ENCODE measurements at places on chromosomes 12 and 14.

GRCh38 chr12:131015581-131016337, 62.1 kb downstream of the ADGRD1 start:
- no peak for DNase-seq

DNA sequence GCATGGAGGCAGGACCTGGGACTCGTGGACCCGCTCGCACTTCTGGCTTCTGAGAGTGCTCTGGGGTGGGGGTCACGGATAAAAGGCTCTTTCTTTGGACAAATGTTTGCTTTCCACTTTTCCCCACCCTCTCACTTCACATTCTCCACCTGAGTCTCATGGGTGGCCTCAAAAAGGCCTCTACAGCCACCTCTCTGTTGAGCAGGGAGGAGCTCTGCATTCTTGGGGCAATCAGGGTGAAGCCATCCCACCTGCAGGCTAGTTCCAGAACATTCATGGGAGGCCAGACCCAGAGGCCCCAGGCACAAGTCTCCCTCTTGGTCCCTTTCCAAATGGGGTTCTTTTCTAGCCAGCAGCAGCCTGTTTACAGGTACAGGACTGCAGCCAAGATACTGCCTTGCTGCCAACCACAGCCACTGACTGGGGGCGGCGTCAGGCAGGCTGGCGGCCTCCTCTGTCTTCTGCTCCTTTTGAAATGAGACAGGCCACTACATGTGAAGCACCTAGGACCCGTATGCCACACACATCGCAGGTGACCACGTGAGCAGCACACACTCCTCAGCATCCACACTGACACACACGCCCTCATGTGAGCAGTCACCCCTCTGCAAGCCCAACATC, 18.2 kb upstream of the CEBPE start:
- no peak for DNase-seq

- DNase-seq: no peak
Measured at GRCh38 chr12:69123919-69124638, 115.3 kb upstream of the CPSF6 start.

- no peak for DNase-seq
Measured at GRCh38 chr14:41130274-41130673, 476.4 kb upstream of the LRFN5 start.

DNA sequence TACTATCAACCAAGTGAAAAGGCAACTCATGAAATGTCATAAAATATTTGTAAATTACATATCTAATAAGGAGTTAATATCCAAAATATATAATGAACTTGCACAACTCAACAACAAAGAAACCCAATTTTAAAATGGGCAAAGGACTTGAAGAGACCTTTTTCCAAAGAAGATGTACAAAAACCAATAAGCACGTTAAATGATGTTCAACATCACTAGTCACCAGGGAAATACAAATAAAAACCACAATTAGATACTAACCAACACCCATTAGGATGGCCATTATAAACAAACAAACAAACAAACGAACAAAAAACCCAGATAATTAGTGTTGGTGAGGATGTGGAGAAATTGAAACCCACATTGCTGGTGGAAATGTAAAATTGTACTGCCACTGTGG, 92.3 kb upstream of the ARID2 start:
- no peak for DNase-seq

Measured in AG04449 (cell line).